ENCODE measurements at places on chromosomes 6 and 20.

DNA sequence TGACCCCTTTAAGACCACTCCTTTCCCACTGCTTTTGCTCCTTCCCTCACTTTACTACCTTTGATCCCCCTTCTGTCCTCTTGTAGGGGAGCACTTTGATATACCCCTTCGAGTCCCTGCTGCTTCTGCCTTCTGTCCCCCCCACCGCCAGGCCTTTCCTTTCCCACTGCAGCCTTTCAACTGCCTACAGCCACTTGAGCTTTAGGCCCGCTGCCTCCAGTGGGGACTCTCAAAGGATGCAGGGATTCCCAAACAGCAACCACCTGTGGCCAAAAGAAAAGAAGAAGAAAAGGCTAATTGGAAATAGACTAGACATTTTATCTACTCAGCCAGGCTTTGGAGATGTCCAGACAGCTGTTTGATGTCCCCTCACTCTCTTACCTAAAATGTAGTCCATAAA lies 77.0 kb upstream of the DTNBP1 start:
- DNase-seq: no peak

- DNase-seq: no peak
Observed at GRCh38 chr20:60694763-60695162, 557.3 kb upstream of the CDH4 start.

DNA sequence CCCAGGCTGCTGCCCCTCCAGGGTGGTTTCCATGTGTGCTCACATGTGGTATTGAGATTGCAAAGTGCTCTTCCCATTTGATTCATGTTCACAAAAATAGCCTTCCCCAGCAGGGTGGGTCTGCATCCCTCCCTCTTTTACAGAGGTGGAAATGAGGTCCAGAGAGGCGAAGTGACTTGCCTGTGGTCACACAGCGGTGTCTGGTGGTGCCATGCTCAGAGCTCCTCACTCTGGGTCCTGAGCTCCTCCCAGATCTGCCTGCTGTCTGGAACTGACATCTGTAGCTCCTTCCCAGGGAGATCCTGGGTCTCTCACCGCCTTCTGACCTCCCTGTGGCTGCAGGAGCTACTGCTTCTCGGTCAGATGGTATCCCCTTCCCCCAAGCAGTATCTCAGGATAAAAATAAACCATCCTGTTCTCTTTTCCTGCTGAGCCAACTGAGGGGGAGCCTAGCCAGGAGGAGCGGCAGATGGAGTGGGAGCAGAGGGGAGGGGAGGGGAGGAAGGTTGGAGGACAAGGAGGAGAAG lies 11.9 kb downstream of the CD40 start:
- DNase-seq: no peak

GRCh38 chr6:32852018-32852843 lies 1.3 kb downstream of the TAP1 start:
- no peak for DNase-seq

DNA sequence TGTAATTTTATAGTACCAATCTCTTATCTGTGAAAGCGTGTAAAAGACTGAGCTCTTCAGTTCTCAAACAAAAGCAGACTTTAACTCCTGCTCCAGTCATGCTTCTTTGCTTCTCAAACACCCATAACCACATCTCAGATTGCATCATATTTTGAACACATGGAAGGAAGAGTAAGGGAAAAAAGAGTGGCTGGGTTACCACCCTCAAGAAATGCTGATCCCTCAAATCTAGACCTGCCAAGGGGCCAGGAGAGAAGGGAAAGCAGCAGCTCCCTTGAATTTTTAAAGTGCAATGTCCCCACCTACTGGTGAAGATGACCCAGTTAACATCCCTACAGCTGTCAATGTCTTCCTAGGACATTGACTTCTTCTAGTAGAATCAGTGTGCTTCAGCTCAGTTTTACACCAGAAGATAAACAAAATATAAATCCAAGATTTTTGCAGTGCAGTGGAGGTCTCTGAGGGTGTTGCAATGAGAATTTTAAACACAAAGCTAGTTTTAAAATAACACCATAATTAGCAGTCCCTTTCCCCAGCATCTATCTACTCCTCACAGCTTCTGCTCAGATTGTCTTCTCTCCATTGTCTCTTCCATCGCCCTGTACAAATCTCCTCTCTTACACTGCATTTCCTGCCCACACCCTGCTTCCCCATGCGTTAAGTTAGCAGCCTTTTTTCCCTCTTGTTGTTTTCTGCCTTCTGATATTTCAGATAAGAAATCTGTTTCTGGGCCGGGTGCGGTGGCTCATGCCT lies 22.6 kb upstream of the HLA-DQB2 start:
- peak; percentile 60 for DNase-seq

- peak; percentile 93 for DNase-seq
Observed at GRCh38 chr6:21593412-21593926, at the start of gene SOX4. TSS of gene SOX4 (plus strand) at chr6:21593751. CDS start at chr6:21594535, 784 bp downstream.

DNA sequence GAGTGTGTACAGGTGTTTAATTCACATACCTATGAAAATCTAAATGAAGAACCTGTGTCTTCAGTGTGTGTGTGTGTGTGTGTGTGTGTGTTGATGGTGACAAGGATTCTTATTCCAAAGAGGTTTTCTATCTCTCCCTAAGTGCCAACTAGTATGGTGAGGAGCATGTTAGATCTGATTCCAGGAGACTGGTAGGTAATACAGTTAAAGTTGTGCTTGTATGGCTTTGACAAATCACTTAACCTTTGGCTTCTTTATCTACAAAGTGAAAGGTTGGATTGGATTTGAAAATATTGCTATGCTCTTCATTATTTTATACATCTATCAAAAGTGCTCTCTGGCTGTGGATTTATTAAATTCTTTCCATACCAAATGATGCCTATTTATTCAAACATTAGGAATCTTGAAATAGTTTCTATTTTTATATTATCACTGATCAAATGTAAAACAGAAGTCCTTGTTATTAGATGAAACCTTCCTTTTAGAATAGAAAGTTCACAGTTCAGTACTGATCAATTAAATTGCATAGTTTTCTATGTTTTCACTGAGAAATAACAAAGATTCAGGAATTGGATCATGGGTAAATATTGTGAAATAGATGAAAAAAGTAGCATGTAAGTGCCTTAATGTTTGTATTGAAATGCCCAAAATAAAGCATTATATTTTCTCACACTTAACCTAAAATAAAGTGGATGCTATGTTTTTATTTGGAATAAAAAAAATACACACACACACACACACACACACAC lies 84.4 kb upstream of the MLIP start:
- no peak for DNase-seq

- no peak for DNase-seq
Observed at GRCh38 chr20:64149141-64149540, 15.1 kb upstream of the MYT1 start.

DNA sequence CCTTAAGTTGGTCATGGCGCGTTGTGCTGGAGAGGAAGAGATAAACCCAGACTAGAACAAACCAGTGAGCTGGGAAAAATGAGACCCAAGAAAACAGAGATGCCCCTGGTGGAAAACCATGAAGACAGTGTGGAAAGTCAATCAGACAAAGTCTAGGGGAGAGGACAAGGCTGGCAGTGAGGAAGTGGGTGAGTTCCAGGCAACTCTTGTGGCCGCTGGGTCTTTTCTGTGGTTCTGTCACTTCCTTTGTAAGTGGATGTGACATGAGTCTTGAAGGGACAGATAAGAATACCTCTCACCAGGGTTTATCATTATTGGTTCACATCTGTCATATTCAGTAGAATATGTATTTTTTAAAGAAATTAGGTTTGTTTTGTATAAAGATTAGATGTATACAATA lies 738.4 kb downstream of the DHX35 start:
- DNase-seq: no peak

GRCh38 chr6:3871515-3871914 lies 22.3 kb downstream of the FAM50B start:
- no peak for DNase-seq

- no peak for DNase-seq
Observed at GRCh38 chr6:9252799-9253198, 817.5 kb upstream of the SLC35B3 start.

- no peak for DNase-seq
Observed at GRCh38 chr6:137518386-137518983, 24.3 kb upstream of the OLIG3 start.

DNA sequence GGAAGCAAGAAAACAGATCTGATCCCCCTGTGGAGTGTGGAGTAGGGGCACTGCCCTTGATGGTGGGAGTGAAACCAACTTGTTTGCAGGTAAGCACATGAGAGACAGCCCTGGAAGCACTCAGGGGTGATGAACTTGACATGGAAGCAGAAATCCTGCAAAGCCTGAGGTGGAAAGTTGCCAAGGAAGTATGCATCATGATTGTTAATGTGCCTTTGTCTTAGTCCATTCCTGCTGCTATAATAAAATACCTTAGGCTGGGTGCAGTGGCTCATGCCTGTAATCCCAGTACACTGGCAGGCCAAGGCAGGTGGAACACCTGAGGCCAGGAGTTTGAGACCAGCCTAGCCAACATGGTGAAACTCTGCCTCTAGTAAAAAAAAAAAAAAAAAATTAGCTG lies 40.2 kb upstream of the IFNGR1 start:
- DNase-seq: no peak

- DNase-seq: no peak
Observed at GRCh38 chr20:58619864-58620431, 31.1 kb upstream of the STX16 start.

DNA sequence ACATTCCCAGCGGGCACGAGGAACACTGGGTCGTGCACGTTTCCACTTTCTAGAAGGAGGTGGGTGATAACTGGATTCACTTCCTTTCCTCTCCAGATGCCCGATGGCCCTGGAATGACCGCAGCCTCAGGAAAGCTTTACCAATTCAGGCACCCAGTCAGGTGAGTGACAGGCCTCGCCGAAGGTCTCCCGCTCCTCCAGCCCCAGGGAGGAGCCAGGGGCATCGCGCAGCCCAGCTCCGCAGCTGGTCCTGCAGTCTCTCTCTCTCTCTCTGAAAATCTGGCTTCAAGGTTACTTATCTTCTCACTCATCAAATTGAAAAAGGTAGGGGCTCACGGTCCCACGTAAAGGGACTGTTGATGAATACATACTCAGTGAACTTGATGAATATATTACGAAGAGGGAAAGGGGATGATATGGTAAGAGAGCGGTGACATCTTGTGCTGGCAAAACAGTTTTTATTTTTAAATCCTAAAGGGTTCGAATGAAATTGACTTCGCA lies 891 bp downstream of the RIPPLY2 start:
- no peak for DNase-seq

DNA sequence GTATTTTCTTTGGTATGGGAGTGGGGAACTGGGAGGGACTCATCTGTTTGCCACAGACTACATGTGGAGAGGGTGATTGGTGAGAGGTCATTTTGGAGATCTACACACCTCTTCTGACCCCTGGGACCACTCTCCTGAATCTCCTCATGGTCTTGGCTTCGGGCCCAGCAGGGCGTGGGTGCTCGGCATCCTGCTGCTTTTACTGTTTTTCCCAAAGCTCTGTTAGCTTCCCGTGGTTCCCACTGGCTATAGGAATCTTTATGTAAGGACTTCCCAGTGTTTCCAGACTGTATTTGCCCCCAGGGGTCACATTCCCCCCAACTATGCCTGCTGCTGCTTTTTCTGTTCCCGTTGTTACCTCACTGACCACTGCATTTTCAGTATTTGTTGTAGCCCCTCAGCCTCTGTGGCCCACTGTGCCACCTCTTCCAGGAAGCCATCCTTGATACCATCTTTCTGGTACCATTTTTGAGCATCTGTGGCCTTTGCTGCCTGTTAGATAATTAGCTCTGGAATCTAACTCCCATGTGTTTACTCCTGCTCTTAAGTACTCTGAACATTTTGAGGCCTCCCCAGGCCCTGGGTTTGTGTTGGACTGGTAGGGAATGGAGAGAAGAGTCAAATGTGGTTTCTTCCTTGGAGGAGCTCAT lies 14.9 kb downstream of the PLCG1 start:
- no peak for DNase-seq

DNA sequence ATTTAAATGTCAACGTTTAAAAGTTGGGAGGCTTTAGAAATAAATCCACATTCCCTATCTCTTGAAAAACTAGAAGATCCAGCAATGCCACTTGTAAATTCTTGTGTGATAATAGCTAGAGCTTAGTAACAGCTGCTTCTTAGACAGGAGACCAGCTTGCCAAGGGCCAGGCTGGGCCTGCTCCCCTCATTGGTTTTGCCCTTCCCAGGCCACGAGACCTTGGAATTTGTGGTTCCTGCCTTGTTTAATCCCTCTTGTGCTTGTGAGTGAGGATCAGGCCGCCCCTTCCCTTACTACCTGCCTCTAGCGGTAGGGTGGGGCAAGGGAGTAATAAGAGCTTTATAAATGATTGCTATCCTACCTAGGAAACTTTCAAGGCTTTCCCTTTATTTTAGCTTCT lies 363.5 kb downstream of the SYNE1 start:
- DNase-seq: no peak

DNA sequence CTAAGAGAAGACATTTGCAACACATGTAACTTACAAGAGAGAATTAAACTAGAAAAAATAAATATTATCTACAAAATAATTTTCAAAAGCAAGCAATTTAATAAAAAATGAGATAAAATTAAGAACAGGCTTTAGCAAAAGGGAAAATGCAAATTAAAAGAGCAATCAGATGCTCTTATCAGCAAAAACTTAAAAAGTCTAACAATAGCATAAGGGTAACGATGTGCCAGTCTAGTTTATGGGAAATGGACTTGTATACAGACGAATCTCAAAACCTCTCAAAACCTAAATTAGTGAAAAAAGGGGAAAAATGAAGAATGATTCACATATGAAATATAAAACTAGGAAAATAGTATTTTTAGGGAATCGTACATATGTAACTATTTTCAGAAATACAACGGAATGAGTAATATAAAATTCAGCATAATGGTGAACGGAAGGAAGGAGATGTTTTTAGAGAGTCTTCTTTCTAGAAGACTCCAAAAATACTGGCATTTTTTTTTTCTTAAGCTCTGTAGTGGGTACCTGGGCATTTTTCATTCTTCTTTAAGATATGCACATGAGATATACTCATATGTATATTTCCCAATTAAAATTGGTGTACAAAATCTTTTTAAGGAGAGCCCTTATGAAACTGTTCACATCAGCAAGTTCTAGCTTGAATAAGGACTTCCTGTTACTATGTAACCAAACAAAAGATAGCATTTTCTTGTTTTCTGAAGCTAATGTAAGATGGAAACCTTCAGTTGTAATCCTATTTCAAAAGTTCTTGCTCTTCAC lies 927 bp upstream of the MANEA start:
- peak; percentile 56 for DNase-seq

GRCh38 chr6:38088010-38088409 lies 268.5 kb downstream of the ZFAND3 start:
- no peak for DNase-seq

DNA sequence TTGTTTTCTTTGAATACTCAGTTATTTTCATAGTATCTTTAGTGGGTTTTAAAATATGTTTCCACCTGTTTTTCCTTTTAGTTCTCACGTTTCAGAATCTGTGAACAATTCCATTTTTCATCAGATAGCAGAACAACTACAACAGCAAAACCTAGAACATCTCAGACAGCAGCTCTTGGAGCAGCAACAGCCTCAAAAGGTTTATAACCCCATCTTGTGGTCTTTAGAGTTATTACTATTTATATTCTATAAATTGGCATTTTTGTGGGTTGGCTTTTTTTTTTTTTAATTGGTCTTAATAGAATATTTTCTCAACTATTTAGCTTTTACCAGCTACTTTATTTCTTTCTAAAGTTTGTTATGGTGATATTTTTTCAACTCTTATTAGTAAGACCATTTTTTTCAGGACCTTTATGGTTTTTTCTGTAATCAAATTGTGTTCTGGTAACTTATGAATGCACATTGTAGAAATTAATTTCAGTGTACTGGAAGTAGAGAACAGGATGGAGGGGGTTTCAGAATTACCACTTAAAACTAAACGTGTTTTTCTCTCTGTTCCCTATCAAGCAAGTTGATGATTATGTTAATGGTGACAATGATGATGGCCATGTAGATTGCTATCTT lies 72.2 kb downstream of the SCAF8 start:
- DNase-seq: peak; percentile 78

GRCh38 chr20:13533946-13534345 lies 104.8 kb downstream of the TASP1 start:
- DNase-seq: no peak

GRCh38 chr6:136118787-136119186 lies 131.3 kb downstream of the MTFR2 start:
- peak; percentile 30 for DNase-seq
